ENCODE measurements at places on chromosomes 7 and 10.

GRCh38 chr10:31953080-31953479 lies 24.4 kb upstream of the ARHGAP12 start:
- no peak for DNase-seq

DNA sequence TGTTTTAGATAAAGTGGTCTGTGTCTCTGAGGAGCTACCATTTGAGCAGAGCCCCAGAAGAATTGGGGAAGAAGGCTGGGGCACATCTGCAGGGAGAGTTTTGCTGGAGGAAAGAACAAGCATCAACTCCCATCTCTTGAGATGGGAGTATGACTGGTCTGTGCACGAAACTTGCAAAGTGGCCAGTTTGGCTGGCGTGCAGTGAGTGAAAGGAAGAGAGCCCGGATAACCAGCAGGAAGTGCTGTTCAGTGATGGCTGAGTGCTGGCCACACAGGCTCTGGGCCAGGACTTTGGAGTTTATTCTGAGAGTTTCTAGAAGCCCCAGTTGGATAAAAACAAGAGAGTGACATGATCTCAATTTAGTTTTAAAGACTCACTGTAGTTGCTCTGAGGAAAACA lies 34.4 kb upstream of the SVIL start:
- DNase-seq: no peak

DNA sequence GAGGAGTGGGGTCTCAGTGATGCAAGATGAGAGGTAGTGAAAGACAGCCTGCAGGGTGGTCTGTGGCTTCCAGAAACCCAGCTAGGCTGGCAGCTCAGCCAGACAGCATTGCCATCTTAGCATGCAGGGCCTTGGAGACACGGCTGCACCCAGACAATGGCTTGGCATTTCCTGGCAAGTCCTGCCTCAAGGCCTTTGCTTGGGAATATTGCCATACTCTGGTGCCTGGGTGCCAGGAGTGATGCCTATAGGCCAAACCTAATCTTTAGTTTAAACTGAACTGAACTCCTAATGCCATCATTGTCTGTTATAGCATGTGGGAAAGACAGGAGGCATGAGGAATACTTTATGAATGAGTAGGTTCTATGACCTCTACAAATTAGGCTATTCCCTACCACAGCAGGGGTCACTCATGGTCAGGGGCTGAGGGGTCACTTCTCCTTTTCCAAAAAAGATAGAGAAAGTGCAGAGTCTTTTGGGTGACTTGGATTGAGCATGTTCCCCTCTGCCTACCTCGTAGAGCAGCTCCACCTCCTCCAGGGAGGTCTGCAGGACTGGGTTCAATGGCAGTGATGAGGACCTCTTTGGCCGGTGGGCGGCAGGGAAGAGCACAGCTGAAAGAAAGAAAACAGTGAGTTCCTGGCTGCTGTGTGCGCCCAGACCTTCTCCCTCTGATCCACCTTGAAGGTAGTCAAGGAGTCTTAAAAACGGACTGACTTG lies 8.8 kb upstream of the SLC13A4 start:
- no peak for DNase-seq

- DNase-seq: no peak
Observed at GRCh38 chr10:4650582-4650981, 175.4 kb upstream of the AKR1E2 start.

DNA sequence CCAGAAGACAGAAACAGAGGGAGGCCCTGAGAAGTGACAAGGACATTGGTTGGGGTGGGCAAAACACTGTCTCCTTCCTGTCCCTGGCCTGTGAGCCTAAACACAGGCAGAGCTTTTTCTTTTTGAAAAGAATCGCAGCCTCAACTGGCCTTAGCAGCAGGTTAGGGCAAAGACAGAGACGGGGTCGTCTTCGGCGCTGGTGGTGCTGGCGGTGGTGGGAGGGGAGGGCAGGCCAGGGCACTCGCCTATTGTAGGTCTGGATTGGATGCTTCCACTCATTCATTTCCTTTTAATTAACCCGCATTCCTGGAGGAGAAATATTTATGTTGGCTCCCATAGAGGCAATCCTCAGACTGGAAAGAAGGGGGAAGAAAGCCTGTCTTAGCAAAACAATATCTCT lies 22.6 kb downstream of the WNT8B start:
- DNase-seq: no peak

DNA sequence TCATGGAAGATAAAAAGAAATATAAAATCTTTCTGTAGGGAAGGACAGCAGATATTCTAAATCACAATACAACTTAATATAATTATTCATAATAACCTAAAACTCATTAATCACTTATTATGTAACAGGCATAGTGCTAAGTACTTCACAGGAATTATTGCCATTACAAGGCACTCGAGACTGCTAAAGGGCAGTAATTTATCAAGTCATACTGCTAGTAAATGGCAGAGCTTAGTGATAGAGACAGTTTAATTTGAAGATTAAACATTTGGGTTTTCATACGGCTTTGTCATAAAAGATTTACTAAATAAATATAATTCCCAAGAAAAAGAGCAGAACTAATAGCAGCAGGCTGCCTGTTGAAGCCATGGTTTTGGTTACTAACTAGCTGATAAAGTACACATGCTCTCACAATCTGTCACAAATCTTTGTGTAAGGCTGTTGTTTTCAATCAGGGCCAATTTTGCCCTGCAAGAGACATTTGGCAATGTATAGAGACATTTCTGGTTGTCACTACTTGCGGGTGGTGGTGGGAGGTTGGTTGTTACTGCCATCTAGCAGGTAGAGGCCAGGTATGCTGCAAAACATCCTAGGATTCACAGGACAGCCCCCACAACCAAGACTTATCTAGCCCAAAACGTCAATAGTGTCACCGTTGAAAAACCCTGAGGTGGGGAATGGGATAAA lies 233.3 kb upstream of the CACNA2D1 start:
- DNase-seq: no peak

GRCh38 chr10:86261941-86262687 lies 104.5 kb downstream of the GRID1 start:
- DNase-seq: no peak

DNA sequence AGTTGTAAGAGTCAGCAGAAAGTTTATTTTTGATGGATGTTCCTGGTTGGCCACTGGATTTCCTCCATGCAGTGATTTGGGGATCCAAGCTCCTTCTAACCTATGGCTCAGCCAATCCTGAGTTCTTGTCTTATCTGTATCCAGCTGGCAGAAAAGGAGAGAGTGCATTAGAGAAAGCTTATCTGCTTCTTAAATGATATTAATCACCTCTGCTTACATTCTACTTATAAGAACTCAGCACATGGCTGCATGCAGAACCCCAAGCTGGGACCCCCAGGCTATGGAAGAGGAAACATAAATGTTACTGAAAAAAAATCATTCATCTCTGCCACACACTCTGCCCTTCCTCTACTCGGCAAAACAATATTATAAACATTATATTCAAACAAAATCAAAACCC lies 739.8 kb upstream of the AUTS2 start:
- DNase-seq: no peak

DNA sequence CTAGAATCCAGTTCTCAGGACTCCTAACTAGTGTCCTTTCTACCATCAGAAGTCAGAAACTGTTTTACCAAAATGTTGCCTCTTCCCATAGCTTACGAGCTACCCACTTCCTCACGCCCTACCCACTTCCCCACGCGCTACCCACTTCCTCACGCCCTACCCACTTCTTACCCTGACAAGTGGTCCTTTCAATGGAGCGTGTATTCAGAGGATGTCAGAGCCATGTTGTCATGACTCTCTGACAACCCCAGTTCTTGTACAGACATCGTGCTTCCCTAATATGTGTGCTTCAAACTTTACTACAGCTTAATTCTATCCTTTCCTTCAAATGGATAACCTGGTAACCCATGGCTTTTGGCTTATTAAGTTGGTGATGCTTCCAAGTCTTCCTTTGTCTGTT lies 84.8 kb upstream of the PHF14 start:
- no peak for DNase-seq

GRCh38 chr7:50953303-50953702 lies 170.6 kb upstream of the GRB10 start:
- no peak for DNase-seq

- DNase-seq: no peak
Observed at GRCh38 chr10:128563387-128563786, 437.2 kb upstream of the MKI67 start.

- no peak for DNase-seq
Observed at GRCh38 chr10:119659951-119660350, 8.8 kb downstream of the BAG3 start.

DNA sequence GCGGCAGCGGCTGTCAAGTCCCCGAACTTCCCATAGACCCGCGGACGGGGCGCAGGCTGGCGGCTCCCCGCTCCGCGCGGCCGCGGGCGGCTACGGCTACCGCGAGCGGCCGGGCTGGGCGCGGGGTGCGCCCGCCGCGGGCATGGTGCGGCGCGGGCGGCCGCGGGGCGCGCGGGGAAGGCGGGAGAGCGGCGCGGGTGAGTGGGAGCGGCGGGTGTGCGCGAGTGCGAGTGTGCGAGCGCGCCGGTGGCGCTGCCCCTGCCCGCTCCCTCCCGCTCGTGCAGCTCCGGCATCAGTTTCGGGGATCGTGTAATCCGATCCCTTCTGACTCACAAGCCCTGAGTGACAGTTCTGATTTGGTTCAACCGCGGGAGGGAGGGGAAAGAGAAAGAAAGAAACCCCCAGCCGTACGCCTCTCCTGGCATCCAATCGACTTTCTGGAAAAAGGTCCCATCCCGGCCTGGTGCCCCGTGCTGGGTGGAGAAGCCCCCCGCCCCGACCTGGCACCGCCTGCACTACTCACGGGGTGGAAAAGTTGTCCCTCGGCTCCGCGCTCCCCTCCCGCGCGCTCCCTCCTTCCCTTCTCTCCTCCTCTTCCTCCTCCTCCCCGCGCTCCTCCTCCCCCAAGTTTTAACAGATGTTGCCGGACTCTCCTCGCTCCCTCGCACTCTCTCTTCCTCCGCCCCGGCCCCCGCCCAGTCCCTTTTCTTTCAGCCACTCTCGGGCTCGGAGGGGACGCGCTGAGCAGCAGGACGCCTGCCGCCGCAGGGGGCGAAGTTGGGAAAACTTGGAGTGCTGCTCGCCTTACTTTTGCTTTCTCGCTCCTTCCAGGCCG lies at the start of gene GLI3:
Gene GLI3, minus strand, starts transcription at position 234 of the 835 bp plus-strand sequence. CDS start 13,956 bp downstream, outside the sequence.
- DNase-seq: no peak

- DNase-seq: no peak
Observed at GRCh38 chr10:30559180-30559579, 70.4 kb downstream of the LYZL2 start.

DNA sequence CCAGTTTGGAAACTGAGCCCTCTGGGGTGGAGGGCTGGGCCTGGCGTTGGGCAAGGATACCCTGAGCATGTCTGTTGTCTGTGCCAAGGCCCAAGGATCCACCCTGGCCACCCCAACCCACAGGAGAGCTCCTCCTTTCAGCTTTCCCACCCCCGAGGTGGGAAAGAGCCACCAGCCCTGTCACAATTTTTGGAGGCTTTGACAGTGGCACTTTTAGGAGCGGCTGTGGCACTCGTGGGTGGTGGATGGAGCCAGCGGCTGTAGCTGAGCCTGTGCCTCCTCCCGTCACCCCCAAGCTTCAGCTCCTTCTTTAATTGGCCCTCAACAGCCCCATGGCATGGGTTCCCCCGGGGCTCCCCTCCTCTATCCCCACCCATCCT lies 18.2 kb upstream of the ZNF862 start:
- DNase-seq: no peak

GRCh38 chr7:6917258-6917657 lies 91.2 kb upstream of the CCZ1B start:
- no peak for DNase-seq

DNA sequence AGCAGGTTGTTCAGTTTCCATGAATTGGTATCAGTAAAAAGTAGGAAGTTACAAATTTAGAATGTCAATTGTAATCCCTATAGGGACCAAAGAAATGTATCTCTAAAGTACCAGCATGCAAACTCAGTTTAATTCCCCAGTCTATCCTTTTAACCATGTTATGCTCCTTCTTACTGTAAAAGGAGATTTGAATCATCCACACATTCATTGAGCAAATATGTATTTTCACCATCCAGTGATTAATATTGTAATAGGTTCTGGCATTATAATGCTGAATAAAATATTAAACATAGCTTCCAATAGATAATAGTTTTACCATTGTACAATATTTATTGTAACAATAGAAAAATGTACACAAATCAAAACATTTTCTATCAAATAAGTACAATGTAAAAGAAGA lies 228.2 kb upstream of the SEMA3A start:
- no peak for DNase-seq

DNA sequence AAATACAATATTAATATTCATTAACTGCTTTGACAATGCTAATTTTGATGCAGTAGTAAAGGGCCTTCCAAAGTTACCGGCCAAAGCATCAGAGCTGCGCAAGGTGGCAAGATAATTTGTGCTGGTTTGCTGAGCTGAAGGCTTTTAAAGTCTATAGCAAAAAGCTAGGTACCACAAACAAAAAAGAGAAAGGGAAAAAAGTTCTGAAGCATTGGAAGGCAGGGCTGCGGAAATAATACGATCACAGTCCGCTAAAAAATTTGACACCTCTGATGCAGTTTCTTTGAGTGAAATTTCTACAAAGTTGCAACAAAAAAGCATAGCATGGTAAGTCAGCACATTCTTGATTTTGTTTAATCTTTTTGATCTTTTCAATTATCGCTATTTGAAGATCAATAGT lies 175.6 kb downstream of the TCF7L2 start:
- DNase-seq: no peak

DNA sequence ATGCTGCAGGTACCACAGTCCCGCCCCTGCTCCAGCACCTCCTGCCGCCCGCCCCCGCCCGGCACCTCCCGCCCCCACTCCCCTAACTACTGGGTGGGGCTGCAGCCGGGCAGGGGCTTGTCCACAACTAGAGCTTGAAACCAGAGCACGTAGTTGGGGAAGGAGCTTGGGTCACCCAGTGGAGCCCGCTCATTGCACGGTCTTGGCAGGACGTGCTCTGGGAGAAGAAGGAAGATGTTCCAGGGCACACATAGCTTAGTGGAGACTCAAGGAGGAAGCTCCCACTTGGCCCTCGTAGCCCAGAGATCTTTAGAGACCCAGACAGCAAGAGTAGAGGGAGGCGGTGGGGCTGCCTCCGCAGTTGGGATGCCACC lies 692 bp downstream of the IGFBP1 start:
- DNase-seq: no peak

GRCh38 chr10:21293518-21294356 lies 231.7 kb downstream of the SKIDA1 start:
- no peak for DNase-seq

DNA sequence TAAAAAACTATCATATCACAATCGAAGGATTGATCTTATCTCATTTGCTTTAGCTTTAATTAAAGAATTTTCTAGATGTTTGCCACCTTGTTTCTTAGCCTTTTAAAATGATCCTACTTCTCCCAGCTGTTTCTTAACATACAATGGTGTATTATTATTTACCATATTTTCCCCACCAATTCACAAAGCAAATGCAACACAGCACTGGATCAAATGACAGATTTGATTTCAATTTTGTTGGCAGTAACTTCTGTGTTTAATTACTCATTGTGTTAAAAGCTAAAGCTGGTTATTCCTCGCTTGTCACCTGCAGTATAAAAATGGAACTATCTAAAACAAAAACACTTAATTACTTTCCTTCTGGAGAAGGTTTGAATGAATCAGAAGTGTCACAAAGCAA lies 19.6 kb downstream of the SVIL start:
- no peak for DNase-seq

GRCh38 chr7:18684916-18685315 lies 189.4 kb downstream of the HDAC9 start:
- no peak for DNase-seq
